ENCODE measurements at places on chromosomes 1 and 21.

DNA sequence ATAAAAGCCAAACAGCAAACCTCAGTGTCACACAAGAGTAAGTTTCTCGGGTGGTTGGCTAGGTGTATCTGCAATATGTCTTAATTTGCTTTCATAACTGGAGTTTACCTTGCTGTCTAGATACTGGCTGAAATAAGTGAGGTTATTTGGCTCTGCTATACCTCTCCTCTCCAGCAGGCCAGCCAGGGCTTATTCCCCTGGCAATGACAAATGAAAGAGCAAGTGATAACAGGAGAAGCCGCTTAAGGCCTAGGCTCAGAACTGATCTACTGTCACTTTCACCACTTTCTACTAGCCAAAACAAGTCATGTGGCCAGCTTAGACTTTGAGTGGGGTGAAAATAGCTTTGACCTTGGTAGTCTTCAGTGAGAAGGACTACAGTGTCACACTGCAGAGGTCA lies 4.8 kb upstream of the RPE65 start:
- DNase-seq, result no peak

DNA sequence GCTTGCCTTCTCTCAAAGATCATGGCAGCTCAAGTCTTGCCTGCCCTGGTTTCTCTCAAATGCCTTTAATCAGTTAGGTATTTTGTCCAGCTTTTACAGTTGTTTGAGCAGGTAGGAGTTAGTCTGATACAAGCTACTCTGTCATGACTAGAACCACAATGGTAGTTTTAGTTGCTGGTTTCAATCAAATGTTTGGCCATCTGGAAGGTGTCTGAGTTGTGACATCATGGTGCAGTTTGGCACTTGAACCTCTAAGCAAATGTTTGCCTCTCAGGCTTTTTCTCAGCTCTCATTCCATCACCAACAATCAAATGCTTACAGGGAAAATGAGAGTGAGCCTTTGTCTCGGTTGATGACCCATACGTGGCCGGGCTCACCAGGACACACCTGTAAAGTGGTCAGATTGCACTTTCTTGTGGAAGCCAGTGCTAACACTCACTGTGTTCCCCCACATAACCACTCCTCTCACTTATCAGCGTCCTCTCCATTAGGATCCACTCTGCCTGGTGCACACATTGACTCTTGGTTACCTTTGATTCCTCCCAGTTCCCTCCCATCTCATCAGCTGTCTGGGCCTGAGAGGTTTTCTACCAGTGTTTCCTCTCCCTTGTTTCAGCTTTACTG lies 67.5 kb downstream of the CCDC185 start:
- DNase-seq, result no peak

GRCh38 chr1:216686860-216687766 lies 36.1 kb downstream of the ESRRG start:
- DNase-seq, result no peak

- DNase-seq, result no peak
Observed at GRCh38 chr1:218346391-218347204, 1.5 kb downstream of the TGFB2 start.

GRCh38 chr1:198205016-198205684 lies 48.4 kb downstream of the NEK7 start:
- DNase-seq, result no peak

DNA sequence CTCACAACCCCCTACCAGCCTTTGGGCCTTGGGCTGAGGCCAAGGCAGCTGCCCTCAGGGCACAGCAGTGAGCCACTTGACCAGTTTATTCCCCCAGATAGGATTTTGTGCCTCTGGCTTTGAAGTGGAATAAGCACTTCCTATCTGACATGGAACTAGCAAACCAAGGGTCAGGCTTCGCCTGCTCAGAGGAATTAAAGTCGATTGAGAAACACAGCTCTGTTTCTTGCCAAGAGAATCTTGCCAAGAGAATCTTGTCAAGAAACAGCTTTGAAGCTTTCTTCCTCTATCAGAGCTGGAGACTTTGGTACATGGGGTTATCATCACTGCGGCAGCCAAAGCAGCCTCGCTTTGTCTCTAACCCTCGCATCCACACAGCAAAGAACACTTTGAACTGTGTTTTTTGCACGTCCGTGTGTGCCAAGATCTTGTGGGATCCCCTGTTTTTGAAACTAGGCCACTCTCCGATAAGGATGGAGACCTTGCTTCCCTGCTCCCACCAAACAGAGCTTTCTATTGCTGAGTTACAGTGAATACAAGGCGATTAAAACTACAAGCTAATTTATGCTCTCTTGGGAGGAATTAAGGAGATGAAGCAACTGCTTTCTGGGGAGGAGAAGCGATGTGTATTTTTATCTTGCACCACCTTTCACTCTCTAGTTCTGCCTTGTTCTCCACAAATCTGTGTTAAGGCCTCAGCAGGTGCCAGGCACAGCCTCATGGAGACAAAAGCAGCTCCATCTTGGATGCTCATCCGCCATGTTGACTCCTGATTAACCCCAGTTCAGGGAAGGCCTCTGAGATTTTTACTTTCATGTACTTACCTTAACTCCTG lies 67.3 kb downstream of the RHOU start:
- DNase-seq, result peak; percentile 15

DNA sequence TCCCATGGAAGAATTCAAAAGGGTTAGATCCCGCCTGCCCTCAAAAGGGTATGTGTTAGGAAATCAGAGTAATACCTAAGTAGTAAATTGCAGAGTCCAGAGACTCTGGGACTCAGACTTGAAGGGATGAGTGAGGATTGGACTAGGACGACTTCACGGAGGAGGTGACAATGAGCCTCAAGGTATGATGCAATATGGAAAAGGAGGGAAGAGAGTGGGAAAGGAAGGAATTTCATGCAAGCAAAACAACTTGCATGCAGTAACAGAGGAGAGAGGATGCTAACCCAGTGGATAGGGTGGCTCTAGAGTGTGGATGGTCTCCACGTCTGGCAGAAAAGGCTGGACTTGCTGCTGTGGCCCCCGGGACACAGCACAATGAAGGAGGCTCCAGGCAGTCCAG lies 4.8 kb downstream of the CAPN2 start:
- no peak for DNase-seq

GRCh38 chr1:32765570-32766327 lies 51.4 kb downstream of the YARS1 start:
- no peak for DNase-seq

DNA sequence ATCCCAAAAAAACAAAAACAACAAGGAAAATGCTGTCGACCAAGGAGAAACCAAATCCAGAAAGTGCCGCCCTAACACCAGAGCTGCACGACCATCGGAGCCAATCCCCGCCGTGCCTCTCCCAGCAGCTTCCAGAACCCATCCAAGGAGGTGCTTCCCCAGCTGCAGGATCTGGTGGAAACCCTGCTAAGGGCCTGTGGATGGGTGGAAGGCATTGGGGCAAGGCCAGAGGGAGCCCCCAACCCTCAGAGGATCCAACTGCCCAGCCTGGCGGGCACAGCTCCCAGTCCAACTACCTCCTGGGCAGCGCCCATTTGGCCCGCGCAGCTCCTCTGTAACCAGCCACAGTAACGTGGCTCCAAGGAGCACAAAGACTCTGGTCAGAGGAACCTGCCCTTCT lies 81.6 kb downstream of the NPHP4 start:
- DNase-seq, result no peak

DNA sequence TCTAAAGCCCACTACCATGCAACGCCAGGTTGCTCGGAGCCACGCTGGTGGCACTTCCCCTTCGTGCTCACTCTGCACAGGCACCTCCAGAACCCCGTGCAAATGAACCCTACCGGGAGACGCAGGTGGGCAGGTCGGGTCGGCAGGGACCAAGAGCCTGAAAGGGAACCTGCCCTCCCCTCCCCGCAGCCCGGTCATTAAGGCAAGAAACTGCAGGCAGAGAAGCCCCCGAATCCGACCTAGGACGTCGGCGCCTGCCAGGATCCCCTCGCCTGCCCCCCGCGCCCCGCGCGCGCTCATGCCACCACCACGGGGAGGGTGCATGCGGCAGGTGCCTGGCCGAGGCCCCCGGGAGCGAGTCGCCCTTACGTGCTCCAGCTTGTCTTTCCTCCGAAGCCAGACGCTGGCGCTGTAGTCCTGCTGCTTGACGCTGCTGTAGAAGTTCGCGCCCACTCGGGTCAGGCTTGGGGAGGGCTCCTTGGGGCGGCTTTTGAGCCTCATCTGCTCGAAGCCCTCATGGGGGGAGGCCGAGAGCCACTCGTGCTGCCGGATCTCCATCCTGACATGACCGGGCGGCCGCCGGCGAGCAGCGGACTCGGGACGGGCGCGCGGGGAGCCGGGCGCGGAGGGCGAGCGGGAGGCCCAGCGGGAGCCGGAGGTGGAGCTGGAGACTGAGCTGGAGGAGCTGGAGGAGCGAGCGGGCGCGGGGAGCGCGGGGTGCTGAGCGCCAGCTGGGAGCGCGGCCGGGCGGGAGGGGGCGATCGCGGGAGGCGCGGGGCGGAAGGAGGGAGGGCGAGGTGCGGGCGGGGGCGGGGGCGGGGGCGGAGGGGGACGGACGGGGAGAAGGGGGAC lies 552 bp downstream of the PLD5 start:
- peak; percentile 77 for DNase-seq

DNA sequence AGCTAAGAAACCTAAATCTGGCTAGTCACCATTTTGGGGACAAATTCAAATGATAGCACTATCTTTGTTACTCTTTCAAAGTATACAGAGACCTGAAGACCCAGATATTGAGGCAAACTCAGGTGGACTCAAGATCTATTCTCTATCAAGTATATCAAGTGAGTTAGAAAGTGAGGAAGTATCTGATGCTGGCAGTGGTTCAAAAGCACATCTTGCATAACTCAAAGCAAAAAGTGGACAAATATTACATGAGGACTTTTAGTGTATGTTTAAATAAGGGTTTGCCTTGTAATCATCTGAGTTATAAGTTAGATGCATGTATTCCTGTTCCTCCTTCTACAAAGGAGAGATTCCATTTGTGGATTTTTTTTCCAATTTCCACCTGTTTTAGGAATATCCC lies 338.4 kb downstream of the DISC1 start:
- no peak for DNase-seq

DNA sequence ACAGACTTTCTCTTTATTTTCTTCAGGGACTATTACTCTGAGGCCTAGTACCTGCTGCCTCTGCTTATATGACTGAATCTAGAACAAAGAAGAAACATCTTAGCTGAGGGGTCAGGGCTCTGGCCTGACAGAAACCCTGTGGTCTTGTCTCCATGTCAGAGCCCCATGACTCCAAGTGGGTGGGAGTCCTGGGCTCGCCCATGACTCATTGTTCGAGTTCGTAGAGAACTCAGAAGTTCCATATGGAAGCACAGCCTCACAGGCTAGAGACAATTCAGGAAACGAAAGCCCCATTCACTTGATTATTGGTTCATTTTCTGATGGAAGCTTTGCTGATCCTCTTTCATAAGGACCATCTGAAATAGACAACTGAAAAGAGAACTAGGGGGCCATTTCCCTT lies 73.2 kb downstream of the CD58 start:
- no peak for DNase-seq

GRCh38 chr1:205543351-205544301 lies 39.2 kb downstream of the CDK18 start:
- DNase-seq, result peak; percentile 87

DNA sequence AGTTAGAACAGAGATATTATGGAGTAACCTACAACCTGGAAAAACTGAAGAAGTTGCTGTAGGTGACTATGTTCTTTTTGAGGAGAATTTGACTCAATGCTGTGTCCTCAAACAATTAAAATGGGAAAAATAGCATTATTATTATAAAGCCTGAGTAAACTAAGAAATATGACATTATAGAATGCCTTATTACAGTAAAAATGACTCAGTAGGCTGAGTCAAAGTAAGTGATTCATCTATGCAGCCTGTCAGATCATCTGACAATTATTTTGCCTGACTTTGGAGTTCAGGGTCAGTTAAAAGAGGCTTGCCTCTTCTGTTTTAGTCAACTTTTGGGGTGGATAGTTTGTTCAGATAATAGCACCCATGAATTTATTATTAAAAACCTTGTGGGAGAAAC lies 150.8 kb upstream of the PTGFR start:
- DNase-seq, result no peak

DNA sequence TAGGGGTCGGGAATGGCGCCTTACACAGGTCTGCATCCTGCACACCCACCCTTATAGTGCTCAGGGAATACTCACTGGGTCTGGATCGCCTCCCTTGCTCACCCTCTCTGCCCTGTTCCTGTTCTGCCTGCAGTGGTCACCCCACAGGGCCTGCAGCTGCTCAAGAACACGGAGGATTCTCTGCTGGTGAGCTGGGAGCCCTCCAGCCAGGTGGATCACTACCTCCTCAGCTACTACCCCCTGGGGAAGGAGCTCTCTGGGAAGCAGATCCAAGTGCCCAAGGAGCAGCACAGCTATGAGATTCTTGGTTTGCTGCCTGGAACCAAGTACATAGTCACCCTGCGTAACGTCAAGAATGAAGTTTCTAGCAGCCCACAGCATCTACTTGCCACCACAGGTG lies 12.4 kb downstream of the TNN start:
- no peak for DNase-seq

- DNase-seq, result no peak
Observed at GRCh38 chr1:17011092-17011438, 663 bp downstream of the ATP13A2 start.
